ENCODE measurements at places on chromosomes 11 and 22.

DNA sequence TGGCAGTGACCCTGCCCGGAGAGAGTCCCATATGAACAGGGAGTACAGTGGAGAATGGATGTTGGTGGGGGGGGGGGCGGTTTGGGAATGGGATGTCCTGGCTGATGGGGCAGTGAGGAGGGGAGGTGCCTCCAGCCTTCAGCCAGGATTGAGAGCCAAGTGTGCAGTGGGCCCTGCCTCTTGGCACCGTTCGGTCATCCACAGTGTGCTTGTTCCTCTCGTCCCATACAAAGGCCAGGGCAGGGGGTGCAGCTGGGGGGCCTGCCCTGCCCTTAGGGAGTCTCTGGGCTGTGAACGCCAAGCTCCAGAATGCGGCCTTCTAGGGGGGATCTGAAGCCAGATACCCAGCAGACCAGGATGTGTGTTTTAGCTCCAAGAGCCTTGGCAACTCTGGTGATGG is 34.0 kb downstream of the KCNC1 start:
- DNase-seq: no peak

DNA sequence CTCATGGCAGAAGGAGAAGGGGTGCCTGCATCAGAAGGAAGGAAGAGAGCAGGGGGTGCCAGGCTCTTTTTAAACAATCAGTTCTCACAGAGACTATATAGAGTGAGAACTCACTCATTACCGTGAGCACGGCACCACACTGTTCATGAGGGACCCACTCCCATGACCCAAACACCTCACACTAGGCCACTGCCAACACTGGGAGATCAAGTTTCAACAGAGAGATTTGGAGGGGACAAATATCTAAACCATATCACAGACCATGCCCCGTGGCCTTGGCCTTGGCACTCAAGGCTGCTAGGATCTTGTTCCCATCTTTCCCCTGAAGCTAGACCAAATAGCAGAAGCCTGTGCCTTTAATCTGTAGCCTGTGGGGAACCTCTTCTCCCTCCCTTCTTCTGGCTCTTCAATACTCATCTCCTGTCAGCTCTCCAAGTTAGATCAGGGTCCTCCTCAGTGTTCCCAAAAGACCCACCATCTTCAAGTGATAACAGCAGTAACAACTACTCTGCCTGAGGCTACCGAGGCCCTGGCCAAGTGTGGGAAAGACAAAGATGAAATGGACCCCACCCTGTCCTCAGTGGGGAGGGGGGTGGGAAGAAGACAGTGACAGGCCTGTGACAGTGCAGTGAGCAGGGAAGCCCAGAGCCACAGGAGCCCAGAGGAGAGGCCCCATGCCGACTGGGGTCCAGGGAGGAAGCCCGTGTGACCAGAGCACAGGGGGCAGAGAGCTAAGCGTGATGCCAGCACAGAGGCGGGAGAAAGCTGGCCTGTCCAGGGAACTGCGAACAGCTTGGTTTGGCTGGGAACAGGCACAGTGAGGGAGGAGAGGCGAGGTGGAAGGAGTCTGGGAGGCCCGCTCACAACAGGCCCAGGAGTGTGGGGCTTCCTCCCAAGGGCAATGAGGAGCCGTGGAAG is 72.6 kb downstream of the MYO7A start:
- DNase-seq: no peak

DNA sequence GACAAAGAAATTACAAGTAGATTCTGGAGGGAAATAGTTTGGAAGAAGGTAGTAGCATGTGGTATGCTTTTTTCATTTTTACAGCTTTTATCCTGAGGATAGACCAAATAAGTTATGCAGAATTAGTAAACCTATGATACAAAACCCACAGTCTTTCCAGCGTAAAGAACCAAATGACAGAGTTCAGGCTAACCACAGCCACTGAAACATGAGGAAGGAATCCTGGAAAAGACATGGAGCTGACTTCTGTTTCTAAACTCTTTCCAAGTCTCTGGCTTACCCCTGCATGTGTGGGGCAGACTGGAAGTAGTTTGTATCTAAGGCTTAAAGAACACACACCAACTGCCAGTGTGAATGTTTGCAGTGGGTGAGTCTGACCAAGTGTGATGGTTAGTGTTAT is 258.4 kb upstream of the TENM4 start:
- DNase-seq: no peak

GRCh38 chr11:62399878-62400266 is 19.0 kb upstream of the SCGB1A1 start:
- DNase-seq: no peak

- DNase-seq: no peak
These were observed 27.9 kb downstream of the LINC01488 start for GRCh38 chr11:69509381-69509780.

DNA sequence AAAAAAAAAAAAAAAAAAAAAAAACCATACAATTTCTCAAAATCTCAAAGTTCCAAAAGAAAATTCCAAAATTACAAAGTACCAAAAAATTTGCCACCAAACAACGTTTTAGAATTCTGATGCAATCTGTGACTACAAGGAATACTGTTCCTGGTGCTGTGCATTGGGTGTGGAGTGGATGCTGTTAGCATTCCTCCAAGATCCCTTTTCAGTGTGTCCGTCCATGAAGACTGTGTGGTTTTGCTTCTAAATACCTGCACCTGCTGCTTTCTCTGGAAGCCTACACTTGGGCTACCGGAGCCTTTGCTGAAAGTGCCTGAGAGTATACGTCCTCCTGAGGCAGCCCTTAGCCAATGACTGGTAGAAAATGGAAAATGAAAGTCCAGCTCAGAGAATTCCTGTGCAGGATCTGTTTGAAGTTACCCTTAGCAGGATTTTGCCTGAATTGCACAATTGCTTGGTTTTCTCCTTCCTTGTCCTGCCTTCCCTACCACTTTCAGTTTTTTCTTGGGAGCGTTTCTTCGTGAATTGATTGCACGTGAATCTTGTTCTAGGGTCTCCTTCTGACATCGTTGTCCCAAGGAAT is 140.8 kb downstream of the TRPC6 start:
- no peak for DNase-seq

GRCh38 chr22:44459551-44459950 is 38.5 kb downstream of the RTL6 start:
- no peak for DNase-seq

GRCh38 chr11:57094181-57094935 is 87.4 kb upstream of the LRRC55 start:
- DNase-seq: no peak

DNA sequence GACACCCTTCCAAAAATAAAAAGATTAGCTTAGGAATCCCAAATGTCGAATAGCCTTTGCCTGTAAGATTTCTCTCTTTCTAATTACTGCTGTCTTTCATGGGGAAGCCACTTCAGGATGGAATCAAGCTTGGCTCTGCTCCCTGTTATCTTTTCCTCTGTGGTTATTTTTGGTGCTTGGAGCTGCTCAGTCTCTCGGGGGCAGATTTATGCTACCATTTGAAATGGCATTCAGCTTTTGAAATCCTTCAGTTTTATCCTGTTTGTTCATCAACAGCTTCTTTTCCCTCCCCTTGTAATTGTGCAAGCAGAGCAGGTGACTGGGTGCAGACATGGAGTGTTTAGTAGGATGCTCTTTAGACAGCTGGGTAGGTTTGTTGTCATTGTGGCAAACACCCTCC is 111.0 kb downstream of the DBX1 start:
- DNase-seq: no peak

DNA sequence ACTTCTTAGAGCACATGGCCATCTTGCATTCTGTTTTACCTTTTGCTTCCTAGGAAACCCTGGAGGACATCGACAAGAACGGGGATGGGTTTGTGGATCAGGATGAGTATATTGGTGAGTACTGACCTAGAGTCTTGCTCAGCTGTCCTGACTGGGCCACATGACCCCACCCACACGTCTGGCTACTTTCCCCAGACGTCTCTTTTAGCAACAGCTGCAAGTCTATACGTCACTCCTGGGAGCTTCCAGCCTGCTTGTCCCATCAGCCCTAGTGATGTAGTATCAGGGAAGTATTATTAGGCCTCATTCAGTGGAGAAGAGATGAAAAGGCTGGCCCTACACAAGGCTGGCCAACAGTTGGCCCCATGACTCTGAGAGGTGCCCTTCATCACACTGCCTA is 9.6 kb downstream of the RCN1 start:
- no peak for DNase-seq

DNA sequence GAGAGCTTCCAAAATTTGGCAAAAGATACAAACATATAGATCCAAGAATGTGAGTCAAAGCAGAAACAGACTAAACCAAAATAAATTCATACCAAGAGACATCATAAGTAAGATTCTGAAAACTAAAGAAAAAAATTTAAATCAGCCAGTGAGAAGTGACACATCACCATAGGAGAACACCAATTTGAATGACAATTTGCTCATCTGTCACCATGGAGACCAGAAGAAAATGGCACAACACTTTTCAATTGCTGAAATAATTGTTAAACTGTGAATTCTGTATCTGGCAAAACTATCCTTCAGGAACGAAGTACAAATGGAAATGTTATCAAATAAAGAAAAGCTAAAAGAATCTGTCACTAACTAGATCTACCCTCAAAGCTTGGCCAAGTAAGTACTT is 864.3 kb downstream of the BRD1 start:
- DNase-seq: no peak

- DNase-seq: no peak
These were observed 965.2 kb downstream of the TBC1D22A start for GRCh38 chr22:47727641-47728040.

GRCh38 chr22:33321466-33321865 is 263.3 kb upstream of the SYN3 start:
- no peak for DNase-seq

DNA sequence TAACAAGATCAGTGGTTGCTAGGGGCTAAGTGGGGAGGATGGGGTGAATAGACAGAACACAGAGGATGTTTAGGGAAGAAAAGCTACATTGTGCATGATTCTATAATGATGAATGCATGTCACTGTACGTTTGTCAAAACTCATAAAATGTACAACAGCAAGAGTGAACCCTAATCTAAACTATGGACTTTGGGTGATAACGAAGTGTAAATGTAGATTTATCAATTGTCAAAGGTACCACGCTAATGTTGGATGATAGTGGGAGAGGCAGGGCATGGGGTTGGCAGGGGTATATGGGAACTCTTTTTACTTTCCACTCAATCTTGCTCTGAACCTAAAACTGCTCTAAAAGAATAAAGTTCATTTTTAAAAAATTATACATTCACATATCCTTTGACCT is 21.3 kb upstream of the SLC5A1 start:
- no peak for DNase-seq

GRCh38 chr22:49360746-49361145 is 466.9 kb downstream of the BRD1 start:
- DNase-seq: no peak

Measured in stimulated activated CD4-positive, alpha-beta T cell treated with anti-CD3 and anti-CD28 coated beads, TNF-alpha, amount 100 ng/mL, for 24 hours (primary cell).